Kidney (tissue), 22 donors: ENCODE measurements at places on chromosomes 16 and 17.

- DNase-seq = peak; percentile 53
These were observed 35.0 kb downstream of the GPT2 start for GRCh38 chr16:46918905-46919792.

GRCh38 chr16:65279576-65279975, 157.7 kb upstream of the CDH11 start:
- no peak for DNase-seq

- no peak for DNase-seq
These were observed 31.4 kb upstream of the ZNF750 start for GRCh38 chr17:82871056-82871775.

DNA sequence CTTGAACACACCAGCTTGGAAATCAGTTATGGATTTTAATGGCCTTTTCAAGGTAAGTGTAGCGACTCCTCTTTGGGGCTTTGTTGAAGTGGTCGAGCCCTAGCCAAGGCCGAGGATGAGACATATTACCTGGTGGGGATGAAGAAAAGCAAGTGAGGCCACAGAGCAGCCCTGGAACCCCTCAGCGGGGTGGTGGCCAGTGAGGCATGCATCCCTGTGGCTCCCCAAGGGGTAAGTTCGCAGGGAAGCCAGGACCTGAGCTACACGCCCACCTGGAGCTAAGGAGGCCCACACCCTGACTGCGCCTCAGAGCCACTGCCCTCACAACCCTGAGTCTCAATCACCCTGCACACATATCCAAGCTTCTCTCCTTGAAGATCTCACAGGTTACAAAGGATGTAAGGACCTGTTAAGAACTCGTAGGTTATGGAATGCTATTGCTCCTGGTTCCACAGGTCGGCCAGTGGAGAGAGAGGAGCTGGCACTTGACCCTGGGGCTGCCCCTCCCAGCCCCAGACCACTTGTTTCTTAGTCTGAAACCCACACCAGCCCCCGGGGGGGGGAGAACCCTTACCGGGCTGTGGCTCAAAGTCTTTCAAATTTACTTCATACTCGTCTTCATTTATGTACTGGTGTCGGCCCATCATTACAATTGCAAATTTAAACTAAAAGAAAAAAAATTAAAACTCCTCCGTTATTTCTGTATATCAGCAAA, 12.0 kb downstream of the LITAFD start:
- DNase-seq = no peak

GRCh38 chr17:39631403-39631802, 4.7 kb downstream of the PPP1R1B start:
- DNase-seq = no peak

DNA sequence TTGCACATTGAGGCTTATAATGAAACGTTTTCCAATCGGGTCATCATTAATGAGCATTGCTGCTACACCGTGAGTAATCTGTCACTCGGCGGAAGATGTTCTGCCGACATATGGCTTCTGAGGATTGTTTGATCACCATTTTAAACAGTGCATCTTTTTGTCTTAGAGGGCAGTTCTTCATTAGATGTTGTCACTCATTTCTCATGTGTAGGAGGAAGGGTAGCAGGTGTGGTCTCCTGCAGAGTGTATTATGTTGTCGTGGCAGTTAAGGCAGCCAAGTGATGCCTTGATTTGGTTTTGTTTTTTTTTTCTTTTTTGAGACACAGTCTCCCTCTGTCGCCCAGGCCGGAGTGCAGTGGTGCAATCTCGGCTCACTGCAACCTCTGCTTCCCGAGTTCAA, 50.5 kb downstream of the SEC14L1 start:
- DNase-seq = no peak

GRCh38 chr17:56867948-56868376, 34.0 kb downstream of the DGKE start:
- DNase-seq = no peak

DNA sequence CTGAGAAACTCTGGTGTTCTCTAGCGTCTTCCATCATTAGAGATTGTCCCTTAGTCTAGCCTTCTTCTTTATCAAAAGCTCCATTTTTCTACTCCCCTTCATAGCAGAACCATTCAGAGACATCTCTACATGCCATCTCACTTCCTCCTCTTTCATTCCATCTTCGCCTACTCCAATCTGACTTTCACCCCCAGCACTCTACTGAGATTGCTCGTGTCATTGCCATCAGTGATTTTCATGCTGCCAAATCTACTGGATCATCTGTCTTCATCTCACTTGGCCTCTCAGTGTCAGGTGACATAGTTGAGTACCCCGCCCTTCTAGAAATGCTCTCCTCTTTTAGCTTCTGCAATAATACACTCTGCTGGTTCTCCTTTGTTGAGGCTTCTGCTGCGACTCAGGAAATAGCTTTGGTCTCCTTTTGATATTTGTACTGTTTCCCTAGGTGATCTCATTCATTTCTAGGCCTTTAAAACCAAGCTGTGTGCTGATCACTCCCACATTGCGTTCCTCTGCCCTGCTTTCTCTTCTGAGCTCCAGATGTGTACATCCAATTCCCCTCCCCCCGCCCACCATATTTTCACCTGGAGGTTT, 119.1 kb downstream of the FTO start:
- DNase-seq = no peak

GRCh38 chr16:20675488-20676267, 21.8 kb downstream of the ACSM1 start:
- peak; percentile 91 for DNase-seq

DNA sequence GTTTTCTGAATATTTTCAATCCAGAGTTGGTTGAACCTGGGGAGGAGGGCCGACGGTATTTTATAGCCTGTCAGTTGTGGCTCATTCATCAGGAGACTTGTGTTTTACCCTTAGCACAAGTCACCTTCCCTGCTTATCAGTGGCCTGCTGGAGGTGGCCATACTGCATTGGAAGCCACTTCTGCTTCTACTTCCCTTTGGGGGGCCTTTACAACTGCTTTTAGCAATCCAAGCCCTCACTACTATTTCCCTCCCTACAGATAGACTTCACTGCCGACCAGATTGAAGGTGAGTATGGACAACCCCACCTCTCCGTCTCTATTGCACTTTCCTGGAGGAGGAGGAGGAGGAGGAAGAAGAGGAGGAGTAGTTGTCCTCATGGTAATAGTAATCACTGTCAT, 4.4 kb downstream of the MYL4 start:
- DNase-seq = no peak

DNA sequence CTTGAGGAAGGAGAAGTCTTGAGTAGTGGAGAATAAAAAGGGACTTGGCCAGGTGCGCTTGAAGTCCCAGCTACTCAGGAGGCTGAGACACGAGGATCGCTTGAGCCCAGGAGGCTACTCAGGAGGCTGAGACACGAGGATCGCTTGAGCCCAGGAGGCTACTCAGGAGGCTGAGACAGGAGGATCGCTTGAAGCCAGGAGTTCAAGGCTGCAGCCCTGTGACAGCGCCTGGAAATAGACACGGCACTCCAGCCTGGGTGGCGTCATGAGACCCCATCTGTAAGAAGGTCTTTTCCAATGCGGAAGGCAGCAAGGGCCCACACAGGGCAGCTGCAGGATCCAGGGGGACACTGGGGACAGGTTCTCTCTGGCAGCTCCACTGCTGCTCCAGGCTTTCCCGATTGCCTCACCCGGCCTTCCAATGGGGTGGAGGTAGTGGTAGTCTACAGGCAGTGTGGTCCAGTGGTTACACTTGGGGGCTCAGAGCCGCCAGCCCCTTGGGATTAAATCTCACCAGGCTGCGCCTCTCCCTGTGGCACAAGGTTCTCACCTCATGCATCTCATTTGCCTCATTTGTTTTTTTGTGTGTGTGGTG, 143.4 kb downstream of the SEC14L1 start:
- DNase-seq = no peak

- DNase-seq = no peak
These were observed 123.2 kb upstream of the LHX1 start for GRCh38 chr17:36813957-36814563.

- no peak for DNase-seq
These were observed 30.1 kb downstream of the CIITA start for GRCh38 chr16:10906914-10907756.

DNA sequence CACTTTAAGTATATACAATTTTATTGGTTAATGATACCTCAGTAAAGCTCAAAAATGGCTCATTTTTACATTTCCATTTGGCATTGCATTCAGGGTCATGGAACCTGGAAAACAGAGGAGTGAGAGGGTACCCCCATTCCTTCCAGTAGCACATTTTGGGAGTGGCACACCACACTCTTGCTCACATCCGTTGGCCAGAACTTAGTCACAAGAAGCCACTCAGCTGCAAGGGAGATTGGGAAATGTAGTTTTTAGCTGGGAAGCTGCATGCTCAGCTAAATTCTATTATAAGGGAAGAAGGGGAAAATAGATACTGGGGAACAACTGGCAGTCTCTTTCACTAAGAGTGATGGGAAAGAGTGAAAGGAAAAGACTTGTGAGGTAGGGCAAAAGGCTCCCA, 102.5 kb upstream of the TMEM97 start:
- DNase-seq = no peak

- DNase-seq = no peak
These were observed 149.4 kb upstream of the HS3ST2 start for GRCh38 chr16:22664561-22664997.

- no peak for DNase-seq
These were observed 8.7 kb downstream of the CCL17 start for GRCh38 chr16:57413301-57413730.

DNA sequence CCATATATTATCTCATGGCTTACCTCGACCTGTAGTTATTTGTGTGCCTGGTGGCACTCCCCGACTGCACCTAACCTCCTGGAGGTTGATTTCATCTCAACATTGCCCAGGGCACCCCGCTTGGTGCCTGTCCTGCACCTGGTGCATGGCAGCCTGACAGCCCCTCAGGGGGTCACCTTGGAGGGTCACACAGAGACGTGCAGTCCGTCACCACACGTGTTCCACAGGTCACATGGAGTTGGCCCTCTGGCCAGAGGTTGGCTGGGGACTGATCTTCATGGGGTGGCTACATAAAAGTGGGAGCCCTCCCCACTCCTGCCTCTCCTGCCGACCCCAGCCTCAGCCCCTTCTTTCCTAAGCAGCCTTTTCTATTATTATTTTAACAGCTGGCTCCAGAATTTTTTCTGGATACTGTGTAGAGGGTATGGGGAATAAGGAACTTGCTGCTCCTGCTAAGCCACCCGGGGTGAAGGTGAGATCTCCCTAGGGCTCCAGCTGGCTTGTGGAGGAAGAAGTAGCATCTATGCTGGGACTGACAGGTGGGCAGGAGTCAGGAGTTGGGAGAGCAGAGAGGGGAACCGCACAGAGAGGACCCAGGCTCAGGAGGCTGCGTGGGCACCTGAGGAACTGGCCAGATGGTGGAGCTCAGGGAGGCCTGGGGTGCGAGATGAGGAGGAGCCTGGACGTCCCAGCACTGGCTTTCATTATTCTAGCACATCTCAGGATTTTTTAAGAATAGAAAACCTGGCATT, 12.5 kb upstream of the NKD1 start:
- DNase-seq = no peak

- DNase-seq = no peak
These were observed 128.1 kb downstream of the AIPL1 start for GRCh38 chr17:6306820-6307219.

- DNase-seq = no peak
These were observed 301.6 kb upstream of the RBFOX1 start for GRCh38 chr16:7031031-7031430.

DNA sequence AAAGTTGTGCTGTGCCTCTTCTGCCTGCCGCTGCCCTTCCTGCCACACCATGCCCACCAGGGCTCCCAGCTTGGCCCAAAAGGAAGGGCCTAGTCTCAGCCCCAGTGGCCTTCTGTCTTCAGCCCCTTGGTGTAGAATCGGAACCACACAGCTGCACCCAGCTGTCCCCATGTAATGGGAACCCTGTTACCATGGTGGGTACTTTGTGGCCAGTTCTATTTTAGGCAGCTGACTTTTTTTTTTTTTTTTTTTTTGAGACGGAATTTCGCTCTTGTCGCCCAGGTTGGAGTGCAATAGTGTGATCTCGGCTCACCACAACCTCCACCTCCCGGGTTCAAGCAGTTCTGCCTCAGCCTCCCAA, 163.3 kb upstream of the GSE1 start:
- no peak for DNase-seq

GRCh38 chr17:72407336-72407909, 286.6 kb downstream of the SOX9 start:
- peak; percentile 82 for DNase-seq

- no peak for DNase-seq
These were observed 13.4 kb downstream of the SNX20 start for GRCh38 chr16:50667497-50668367.

DNA sequence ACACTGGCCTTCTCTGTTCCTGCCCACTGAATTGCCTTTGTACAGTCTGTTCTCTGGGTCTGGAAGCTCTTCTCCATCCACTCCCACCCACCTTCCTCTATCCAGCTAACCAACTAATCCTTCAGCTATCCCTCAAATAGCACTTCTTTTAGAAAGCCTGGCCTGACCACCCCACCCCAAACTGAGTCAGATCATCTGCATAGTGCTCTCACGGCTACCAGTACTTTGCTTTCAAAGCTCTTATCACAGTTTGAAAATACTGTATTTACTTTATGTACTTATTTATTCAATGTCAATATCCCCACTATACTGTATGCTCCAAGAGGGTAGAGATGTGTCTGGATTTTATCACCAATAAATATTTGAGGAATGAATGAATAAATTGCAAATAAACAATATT, 4.5 kb upstream of the CLDN7 start:
- DNase-seq = no peak

GRCh38 chr17:13885550-13885949, 183.8 kb upstream of the COX10 start:
- DNase-seq = no peak

- no peak for DNase-seq
These were observed 16.7 kb upstream of the SLC12A3 start for GRCh38 chr16:56848029-56848936.

DNA sequence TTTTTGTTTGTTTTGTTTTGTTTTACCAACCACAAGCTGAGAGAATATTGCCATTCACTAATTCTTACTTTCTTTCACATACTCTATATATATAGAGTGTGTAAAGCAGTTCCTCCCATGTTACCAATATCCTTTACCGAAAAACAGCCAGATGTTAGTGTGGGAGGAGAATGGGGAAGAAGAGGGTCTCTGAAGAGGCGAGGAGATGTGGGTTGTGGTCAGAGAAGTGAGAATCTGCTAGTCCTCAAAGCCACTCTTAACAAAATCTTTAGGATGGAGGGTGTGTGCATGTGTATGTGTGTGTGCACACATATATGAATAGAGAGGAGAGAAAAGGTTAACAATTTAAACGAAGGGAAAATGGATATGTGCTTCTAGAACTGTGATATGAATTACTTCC, 80.6 kb downstream of the TUBD1 start:
- no peak for DNase-seq
